ENCODE measurements at places on chromosomes 2 and 18.

DNA sequence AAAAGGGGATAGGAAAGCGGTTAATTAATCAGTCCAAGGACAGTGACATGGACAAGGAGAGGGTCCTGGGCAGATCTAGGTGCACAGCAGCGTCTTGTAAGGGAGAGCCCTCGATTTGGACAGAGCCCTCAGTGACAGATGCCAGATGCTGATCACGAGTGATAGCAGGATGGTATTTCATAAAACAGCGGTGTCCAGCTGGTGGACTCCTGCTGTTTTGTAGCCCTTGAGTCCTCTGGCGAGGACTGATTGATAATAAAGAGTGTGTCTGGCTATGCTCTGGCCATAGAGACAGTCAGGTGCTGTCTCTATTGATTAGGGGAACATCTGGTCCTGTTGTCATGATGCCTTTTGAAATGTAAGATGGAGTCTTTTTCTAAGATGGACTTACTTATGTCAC is 180.7 kb downstream of the NCK2 start:
- DNase-seq: no peak

DNA sequence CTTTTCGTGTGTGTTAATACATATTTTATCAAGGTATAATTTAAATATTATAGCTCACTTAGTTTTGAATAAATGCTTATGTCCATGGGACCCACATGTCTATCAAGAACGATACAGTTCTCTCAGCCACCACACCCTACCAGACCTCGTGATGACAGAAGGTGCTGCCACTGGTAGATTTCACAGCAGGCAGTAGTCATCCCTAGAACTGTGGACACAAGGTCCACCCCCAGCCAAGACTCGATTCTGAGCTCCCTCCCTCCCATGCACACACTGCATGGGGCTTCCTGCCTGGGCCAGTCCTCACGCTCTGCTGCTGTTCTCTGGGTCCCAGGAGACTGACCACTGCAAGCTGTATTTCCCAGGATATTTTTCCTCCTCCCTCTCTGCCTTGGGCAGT is 26.5 kb upstream of the CREB1 start:
- no peak for DNase-seq

GRCh38 chr18:13735681-13736080 is 9.2 kb downstream of the RNMT start:
- no peak for DNase-seq

- DNase-seq: no peak
Measured at GRCh38 chr2:128322715-128323554, 4.3 kb upstream of the HS6ST1 start.

Measured in SW480 (cell line).